Heart left ventricle (tissue), 16 donors: ENCODE measurements at places on chromosomes 1 and 21. TPM values are rescaled to one million over a fixed set of nuclear protein-coding genes. Genes with fewer than 3 reads are reported as not detected.

DNA sequence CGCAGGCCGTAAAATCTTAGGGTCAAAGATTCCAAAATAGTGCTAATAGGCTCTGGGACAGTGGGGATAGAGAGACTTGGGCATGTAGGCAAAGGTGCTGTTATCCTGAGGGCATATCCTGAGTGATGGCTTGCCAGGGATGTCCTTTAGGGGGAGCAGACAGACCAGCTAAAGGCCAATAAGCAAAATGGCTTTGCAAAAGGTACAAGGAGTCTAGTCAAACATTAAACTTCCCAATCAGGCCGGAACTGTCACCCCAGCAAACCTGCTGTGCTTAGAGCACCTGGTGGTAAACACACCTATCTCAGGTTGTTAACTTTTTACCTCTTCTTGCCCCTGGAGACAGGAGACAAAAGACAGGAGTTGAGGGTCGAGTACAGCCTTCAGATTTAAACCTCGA lies 49.1 kb downstream of the TRABD2B start:
- DNase-seq: no peak

- no peak for DNase-seq
Observed at GRCh38 chr21:34675871-34676270, 7.1 kb downstream of the CLIC6 start.

DNA sequence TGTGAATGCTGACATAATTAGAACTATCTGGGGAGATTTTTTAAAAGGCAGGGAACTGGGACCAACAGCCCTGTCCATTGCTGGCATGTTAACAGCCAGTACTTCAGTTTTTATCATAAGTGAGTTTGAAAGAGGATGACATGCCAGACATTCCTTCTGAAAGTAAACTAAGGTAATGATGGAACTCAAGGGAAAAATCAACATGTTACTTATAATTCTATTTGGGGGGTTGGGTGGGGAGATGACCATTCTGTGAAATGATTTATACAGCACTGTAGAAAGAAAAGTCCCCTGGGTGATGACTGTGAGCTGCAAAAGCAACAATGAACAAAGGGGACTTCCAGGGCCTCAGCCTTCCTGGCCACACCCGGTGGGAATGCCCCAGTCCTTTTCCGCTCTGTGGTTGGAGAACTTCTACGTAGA lies 5.4 kb upstream of the LAMC2 start:
- peak; percentile 70 for DNase-seq

- no peak for DNase-seq
Observed at GRCh38 chr1:234586892-234587485, 23.0 kb downstream of the IRF2BP2 start.

DNA sequence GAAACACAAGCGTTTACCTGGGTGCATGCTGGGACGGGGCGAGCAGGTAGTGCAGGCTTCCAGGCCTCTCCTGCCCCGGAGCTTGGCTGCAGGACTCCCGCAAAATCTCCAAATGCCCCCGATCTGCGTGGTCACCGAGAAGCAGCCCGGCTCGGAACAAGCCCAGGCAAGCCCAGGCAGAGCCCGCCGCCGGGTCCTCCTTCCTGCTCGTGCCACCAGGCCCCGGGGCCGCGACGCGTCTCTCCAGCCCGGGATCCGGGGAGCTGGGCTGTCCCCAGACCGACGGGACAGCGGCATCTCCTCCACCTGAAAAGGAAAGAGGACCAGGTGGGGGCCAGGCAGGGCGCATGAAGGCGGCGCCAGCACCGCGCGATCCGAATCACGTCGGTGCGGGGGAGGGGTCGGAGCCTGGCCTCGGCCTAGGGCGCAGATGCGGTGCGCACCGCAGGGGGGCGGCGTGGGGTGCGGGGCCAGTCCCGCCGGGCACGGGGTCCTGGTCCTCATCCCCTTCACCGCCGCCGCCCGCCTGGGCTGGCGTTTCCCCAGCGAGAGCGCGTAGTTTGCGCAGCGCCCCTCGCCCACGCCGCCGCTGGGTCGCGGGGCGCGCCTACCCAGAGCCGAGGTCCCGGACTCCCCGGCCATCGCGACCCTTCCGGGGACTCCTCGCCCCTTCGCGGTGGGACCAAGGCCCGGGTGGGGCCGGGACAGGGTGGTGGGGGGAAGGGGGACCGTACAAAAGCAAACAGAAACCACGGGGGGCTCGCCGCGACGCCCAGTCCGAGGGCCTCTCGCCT lies 52.4 kb upstream of the H6PD start:
- peak; percentile 52 for DNase-seq

GRCh38 chr1:227776331-227776771 lies 39.1 kb upstream of the PRSS38 start:
- DNase-seq: no peak

The OXCT2 gene
- polyA plus RNA-seq: 5.0 TPM

- no peak for DNase-seq
Observed at GRCh38 chr1:30405081-30405480, 318.3 kb downstream of the MATN1 start.

The RGS13 gene
- polyA plus RNA-seq: not detected

DNA sequence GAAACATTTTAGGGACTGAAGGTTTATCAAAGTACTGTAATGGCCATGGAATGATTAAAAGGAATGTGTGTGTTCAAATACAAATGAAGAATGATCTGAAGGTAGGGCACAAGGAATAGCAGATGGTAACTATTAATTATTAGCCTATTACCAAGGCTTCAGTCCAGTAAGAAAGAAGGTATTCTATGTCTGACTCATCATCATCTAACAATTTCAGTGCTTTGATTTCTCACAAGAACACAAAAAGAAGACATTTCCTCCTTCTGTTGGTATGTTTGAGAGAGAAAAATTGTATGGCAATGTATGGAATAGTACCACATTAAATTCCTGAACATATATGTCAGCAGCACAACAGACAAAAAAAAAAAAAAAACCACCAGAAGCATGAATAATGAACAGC lies 57.5 kb downstream of the TYW3 start:
- DNase-seq: no peak
